ENCODE measurements at places on chromosomes 1 and 21. TPM values are rescaled to one million over a fixed set of nuclear protein-coding genes. Genes with fewer than 3 reads are reported as not detected.
A peak's percentile ranks its signal among the peaks of the same experiment; 100 is the strongest.

GRCh38 chr1:41097105-41097504 is 75.6 kb upstream of the SLFNL1 start:
- DNase-seq = no peak

DNA sequence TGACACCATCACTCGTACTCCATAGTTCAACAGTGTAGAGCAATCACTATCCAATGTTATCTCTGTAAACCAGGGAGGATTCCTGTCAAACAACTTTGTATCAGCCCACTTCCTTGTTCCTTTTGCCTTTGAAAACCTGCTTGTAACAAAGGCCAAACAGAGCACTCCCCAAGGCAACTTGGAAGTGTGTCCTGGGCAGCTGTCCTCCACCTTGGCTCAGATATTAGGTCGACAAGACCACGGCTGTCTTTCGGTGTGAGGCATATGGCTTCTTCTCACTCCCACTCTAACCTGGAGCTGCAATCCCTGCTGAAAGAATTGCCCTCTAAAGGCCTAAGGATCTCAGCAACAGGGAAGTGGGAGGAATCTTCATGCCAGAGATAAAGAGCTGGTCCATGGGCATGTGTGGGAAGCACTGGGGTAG is 66.7 kb downstream of the ITPKB start:
- no peak for DNase-seq

Gene CSDE1
- 382 TPM for total RNA-seq

DNA sequence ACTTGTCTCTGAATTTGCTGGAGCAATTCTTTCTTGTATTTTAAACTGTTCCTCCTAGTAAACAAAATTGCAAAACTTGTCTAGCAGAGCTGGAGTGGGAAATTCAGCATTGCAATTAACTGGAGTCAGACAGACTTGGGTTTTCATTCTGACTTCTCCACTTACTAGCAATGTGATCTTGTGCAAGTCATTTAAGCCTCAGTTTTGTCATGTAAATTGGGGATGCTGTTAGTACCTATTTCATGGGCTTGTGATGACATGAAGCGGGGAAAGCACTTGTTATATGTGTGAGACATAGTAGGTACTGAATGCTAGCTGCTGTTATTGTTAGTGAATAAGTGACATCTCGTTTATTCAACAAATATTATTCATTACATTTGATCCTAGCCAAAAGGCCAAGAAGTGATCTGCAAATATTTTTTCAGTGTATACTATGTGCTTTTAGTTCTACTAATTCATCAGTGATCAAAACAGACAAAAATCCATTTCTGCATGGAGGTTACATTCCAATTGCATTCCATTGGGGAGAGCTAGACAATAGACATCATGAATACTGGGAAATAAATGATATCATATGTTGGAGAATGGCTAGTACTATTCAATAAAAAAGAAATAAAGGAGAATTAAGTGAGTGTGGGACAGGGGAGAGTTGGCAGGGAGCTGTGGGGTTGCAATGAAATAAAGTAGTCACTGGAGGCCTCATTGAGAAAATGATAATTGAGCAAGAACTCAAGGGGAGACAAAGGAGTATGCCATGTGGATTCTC is 47.1 kb downstream of the CACHD1 start:
- no peak for DNase-seq

GRCh38 chr1:168422203-168422847 is 121.5 kb downstream of the XCL2 start:
- DNase-seq = no peak

Gene GUCA2A
- not detected for total RNA-seq

GRCh38 chr1:36864182-36864822 is 170.0 kb downstream of the GRIK3 start:
- no peak for DNase-seq

Gene TSPAN1
- total RNA-seq = 66.1 TPM

DNA sequence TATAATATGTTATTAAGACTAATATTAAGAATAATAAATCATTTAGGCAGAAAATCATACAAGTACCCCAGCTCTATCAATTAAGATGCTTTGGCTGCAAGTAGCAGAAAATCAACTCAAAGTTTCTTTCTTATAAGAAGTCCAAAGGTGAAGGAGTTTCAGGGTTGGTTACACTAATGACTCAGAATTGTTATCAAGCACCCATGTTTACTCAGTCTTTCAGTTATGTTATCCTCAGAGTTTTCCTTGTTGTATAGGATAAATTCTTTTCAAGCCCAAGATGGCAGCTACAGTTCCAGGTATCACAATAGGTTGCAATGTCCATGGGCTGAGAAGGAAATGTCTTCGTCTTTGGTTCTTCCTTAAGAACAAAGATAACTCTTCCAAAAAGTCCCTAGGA is 163.6 kb downstream of the TNFSF18 start:
- peak; percentile 64 for DNase-seq

- DNase-seq = peak; percentile 85
These were observed 7.9 kb upstream of the TNNT2 start for GRCh38 chr1:201385299-201385891.

- DNase-seq = no peak
These were observed 332.2 kb upstream of the USP24 start for GRCh38 chr1:55547405-55547804.

DNA sequence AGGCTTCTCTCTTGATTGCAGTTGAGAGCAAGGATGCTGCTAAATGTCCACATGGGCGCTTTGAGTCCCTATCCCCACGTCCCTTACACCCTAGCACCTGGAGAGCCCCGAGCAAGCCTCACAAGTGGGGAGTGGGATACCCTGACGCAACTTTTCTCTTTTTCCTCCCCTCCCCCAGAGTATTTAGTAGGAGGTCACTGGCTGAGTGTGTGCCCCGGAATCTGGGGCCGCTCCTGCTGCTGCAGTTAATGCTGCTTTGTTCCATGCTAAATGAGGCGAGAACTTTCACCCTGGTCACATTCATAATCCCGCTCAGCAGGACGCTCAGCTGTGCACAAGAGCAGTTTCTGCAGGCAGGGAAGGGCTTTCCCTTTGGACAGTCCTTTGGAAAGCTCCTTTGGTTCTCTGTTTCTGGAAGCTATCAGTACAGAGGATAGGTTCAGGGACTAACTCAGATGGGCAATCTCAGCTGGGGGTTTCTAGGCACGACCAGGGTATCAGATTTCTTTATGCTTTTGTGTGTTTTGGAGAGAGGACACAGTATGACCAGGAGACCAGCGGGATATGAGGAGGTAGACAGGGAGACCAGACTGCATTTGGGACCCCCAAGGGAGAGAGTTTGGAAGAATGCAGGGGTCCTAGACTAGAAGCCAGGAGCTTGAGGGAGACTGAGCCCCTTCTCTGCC is 75.9 kb downstream of the NOS1AP start:
- no peak for DNase-seq

GRCh38 chr21:38631206-38631605 is 132.9 kb upstream of the ERG start:
- no peak for DNase-seq
